SJSA1 (cell line): ENCODE measurements at places on chromosomes 13 and 19. TPM values are rescaled to one million over a fixed set of nuclear protein-coding genes. Genes with fewer than 3 reads are reported as not detected.

DNA sequence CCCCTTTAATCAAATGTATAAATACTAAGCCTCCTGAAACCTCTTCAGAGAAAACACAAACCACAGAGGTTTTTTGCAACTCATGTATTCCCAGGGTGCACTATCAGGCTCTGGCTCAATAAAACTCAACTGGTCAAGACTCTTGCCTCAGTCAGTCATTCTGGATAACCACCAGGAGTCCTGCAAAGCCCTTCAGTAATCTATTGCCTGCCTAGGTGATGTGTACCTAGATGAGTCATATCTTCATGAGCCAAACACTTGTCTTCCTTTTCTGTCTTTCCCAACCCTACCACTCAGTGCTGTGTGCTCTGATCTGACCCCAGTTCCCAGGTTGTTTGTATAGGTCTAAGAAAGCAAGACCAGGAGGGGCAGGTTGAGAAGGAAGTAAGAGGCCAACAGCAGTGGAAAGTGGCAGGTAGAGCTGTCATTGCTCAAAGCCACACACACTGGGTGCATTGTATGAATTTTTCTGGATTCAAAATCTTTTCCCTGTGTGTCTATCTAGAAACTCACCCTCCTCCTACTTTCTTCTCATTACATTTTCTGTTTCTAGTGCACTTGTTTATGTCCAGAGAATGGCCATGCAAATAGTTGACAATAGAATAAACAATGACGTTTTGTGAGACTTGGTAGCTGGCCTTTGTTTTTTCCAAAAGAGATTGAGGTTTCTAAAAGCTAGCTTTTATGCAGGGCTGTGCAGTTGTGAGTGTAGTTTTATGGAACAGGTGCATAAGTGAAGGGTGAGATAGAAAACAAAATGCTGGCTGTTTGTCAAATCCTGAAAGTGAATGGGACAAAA is 48.1 kb downstream of the PSG1 start:
- DNase-seq, result no peak

GRCh38 chr19:47794526-47794925 is 9.8 kb downstream of the TPRX1 start:
- DNase-seq, result no peak

Gene TEKTIP1
- total RNA-seq, result 0.26 TPM in 1 of 2 replicates, not detected in the other

DNA sequence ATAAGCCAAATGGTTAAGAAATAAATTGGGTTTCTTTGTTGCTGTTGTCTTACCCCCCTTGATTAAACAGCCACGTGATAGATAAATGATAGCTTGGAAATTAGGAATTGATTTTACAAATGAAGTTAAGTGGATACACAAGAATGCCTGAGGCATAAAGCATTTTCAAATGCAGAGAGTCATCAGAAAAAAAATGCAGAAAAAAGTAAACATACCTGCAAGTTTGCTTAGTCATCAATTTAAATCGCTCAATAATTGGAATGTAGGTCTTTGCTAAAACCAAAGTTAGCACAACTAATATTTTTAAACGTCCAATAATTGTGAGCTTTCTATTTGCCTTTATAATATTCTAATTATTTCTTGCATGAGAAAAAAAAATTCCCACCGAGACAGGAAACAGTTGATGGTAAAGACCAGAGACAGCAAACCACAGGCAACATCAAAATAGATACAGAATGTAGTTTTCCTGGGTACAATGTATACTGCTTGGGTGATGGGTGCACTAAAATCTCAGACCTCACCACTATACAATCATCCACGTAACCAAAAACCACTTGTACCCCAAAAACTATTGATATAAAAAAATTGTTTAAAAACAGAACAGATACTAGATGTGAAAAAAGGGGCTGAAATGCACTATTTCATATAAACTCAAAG is 924.0 kb downstream of the PCDH9 start:
- DNase-seq, result no peak

- DNase-seq, result no peak
These were observed 148.7 kb downstream of the NALCN start for GRCh38 chr13:101267656-101268055.

Gene ANKLE1
- total RNA-seq, result 0.16 TPM in 1 of 2 replicates, not detected in the other

Gene PRR36
- not detected in 2 replicates for total RNA-seq

DNA sequence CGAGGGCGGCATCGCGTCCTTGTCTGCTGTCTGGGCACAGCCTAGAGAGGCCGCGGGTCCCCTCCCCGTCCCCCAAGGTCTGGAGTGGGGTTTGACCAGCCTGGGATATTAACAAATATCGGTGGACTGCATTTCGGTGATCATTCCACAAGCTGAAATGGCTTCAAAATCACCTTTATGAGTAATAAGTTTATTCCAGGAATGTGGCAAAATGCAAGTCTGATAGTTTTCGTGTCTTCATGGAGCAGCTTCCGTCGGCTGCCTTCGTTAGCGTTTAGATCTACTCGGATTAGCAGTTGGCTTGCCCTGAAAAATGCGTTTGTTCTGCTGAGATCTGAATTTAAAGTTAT is 1.1 kb upstream of the GJA3 start:
- no peak for DNase-seq
